ENCODE measurements at places on chromosomes 5 and 9. TPM values are rescaled to one million over a fixed set of nuclear protein-coding genes. Genes with fewer than 3 reads are reported as not detected.

- DNase-seq, result peak; percentile 53
These were observed 47.7 kb upstream of the BOD1 start for GRCh38 chr5:173664154-173664526.

GRCh38 chr5:83972236-83972635 is 251.6 kb upstream of the HAPLN1 start:
- DNase-seq, result no peak

DNA sequence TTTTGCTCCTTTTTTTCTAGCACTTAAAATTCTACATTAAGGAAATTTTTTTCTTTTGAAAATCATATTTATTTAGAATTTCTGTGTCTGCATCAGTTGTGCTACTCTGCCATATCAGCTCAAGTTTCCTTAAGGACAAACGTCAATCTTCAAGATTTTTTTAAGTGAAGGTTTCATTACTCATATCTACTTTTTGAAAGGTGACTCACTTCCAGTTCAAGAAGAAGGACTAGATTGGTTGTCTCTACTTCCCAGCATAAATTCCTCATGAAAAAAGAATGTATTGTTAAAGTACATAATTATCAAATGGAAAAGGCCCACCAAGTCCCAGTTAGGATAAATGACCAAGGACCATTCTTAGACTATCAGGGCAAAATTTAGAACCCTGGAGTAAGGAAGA is 626.5 kb downstream of the DMRTA1 start:
- no peak for DNase-seq

LCN1 gene
- total RNA-seq, result not detected

IL7R gene
- total RNA-seq, result not detected
